Stimulated activated CD4-positive, alpha-beta T cell treated with anti-CD3 and anti-CD28 coated beads, Interleukin-1b, Interleukin-23, amount 100 ng/mL, for 1 hour (primary cell): ENCODE measurements at places on chromosomes 12 and 14.

- peak; percentile 63 for DNase-seq
These were observed at the start of gene KCNMB4 for GRCh38 chr12:70365648-70366518. TSS of gene KCNMB4 (plus strand) at chr12:70366290. CDS start at chr12:70366735, 445 bp downstream.

DNA sequence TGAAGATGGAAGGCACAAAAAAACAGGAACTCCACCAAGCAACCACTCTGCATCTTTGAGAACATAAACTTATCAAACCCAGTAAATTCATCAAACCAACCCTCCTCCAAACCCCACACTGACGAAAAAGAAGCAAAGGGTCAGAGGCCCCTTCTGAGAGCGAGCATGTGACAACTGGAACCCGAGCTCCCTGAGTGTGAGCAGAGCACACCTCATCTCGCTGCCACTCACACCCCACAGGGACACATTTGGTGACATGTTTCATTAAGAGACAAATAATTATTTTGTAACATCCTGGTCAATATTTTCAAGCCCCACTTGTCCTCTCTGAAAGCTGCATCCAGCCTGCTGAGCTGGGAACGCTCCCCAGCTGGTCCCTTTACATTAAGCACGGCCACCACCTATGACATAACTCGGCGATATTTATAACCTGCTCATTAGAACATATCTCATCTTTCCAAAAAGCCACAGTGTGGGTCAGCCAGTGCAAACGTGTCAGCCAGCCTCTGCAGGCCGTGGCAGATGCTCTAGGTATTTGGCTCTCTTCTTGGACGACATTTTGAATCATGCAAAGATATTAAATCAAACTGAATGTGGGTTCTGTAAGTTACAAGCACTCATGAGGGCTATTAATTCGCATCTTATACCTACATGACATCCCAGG is 120.1 kb downstream of the TTC7B start:
- no peak for DNase-seq

GRCh38 chr12:57766464-57767304 is at the start of gene CYP27B1:
TSS of gene CYP27B1 (minus strand) at chr12:57767078. CDS start at chr12:57767041, 37 bp downstream.
- no peak for DNase-seq

- no peak for DNase-seq
These were observed 88.3 kb downstream of the RPS29 start for GRCh38 chr14:49497725-49498348.

GRCh38 chr14:83196236-83196635 is 1662.6 kb upstream of the SEL1L start:
- no peak for DNase-seq

- no peak for DNase-seq
These were observed 46.0 kb downstream of the MYO1H start for GRCh38 chr12:109393437-109394345.
